ENCODE measurements at places on chromosomes 1 and 21. TPM values are rescaled to one million over a fixed set of nuclear protein-coding genes. Genes with fewer than 3 reads are reported as not detected.

The OLFML2B gene
- 5.6 TPM for total RNA-seq

The MMEL1 gene
- not detected for total RNA-seq

DNA sequence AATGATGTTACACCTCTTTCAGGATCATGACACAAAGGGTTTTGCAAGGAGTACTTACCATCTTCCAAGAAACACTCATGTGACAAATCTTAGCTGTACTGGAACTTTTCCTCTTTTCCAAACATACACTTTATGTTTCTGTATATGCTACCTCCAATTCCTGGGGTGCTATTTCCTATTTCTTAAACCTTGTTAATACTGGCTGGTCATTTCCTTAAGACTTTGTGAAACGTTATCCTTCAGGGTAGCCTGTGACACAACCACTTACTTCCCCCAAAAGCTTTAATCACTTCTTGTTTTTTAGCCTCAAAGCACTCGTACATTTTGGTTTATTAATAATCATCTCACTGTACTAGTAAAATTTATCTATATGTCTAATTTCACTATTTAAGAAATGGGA lies 39.4 kb downstream of the OR10Z1 start:
- DNase-seq = no peak

DNA sequence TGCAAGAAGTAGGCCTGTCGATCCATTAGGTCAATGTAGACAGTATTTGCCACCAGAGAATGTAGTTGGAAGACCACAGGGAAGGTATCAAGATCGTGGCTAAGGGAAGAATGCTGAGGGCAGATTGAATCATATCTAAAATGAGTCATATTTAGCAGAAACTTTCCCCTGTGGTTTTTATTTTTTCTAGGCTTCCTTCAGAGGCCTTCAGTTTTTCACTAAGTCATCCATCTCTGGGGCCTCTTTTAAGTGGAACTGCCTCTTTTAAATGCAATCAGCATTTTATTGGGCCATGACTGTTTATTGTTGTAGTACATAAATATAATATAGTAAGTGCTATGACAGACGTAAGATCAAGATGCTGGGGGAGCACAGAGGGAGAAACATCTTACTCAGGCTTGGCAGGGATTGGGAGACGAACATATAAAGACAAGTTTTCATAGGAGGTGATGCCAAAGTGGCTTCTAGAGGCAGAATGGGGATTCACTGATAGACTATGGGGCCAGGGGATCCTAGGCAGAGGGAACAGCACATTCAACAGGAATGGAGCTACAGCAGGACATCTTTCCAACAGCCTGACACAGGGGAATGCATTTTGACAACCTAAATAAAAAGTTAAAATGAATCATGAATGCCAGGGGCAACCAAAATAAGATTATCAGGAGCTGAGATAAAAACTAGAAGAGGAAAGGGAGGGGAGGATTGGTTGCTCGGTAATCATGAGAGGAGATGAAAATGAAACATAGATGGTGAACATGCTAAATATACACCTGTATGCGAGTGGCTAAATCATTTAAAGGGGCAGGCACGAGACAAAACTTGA lies 20.1 kb downstream of the UBE2U start:
- peak; percentile 93 for DNase-seq

DNA sequence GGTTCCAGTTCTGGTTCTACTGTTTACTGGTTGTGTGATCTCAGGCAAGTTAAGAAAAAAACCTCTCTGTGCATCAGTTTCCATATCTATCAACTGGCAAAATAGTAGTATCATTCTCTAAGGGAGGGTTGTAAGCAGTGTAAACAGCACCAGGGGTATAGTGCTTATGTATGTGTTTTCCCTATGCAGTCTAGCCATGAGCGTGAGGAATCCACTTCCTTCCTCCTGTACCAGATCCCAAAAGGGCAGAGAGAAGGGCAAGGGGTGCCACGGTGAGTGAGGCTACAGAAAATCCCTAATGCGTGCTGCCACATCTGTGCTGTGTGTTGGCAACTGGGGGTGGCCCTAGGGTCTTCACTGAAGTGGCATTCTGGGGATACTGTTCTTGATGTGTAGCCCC lies 18.4 kb upstream of the RNF19B start:
- DNase-seq = no peak

GRCh38 chr1:83961571-83962295 lies 37.2 kb downstream of the TTLL7 start:
- DNase-seq = no peak

GRCh38 chr1:213201380-213202155 lies 150.5 kb downstream of the RPS6KC1 start:
- no peak for DNase-seq

DNA sequence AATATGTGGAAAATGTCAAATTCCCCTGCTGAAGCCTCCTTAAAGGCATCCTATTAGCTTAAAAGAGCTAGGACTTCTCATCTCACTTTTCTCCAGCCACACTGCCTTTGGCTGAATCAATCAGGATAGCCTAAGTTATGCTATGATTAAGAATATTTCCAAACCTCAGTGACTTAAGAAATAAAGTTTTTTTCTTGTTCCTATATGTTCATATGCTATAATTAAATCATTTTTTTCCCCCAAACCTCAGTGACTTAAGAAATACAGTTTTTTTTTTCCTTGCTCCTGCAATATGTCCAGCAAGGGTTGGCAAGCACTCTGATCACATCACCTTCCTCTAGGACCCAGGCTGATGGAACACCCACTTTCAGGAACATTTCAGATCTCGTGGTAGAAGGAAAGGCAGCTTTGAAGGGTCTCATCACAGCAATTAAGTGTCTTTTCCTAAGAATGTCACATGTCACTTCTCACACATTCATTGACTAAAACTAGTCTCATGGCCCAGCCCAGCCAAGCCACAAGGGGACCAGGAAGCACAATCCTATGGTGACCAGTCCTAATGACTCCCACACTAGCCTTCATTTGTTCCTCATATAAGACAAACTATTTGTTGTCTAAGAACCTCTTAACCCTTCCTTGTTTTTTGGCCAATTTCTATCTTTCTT lies 6.3 kb upstream of the JUN start:
- DNase-seq = no peak

DNA sequence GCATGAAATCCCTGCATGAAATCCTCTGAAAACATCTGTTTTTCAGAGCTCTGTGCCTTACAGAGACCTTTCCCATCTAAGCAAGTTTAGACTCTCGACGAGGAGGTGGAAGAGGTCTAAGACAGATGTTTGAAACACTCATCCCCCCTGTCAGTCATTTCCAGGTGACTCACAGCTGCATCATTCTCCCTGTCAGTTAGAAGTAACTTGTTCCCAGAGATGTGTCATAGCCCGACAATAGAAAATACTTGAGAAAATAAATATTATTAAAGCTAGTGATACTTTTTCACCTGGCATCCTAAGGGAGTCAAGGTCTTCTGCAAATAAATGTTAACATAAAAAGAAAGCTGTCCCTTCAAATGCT lies 41.6 kb upstream of the SEC16B start:
- DNase-seq = peak; percentile 5
